ENCODE measurements at places on chromosomes 2 and 18.

- DNase-seq: no peak
- H3K27ac ChIP-seq: no peak overlapping the region
- no peak overlapping the region for H3K4me3 ChIP-seq
- peaks cover 10% of the 10 kb centered on the region for H3K27me3 ChIP-seq
- peaks cover 5% of the 10 kb centered on the region for H3K4me1 ChIP-seq
Observed at GRCh38 chr2:31413025-31413424, 1.5 kb downstream of the XDH start.

DNA sequence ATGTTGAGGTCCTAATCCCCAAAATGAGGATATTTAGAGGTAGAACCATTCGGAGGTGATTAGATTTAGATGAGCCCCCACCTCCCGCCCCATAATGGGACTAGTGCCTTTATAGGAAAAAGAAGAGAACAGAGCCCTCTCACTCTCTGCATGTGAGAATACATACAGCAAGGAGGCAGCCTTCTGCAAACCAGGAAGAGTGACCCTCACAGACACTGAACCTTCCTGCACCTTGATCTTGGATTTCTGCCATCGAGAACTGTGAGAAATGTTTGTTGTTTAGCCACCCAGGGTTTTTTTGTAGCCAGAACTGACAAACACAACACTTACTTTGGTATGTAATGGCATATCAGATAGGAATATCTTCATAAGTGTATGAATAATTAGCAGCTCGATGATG lies 83.7 kb downstream of the XIRP2 start:
- no peak overlapping the region for H3K4me3 ChIP-seq
- no peak overlapping the region for H3K27ac ChIP-seq
- H3K36me3 ChIP-seq: no peaks in the 10 kb centered on the region
- H3K27me3 ChIP-seq: no peaks in the 10 kb centered on the region
- no peak for DNase-seq

DNA sequence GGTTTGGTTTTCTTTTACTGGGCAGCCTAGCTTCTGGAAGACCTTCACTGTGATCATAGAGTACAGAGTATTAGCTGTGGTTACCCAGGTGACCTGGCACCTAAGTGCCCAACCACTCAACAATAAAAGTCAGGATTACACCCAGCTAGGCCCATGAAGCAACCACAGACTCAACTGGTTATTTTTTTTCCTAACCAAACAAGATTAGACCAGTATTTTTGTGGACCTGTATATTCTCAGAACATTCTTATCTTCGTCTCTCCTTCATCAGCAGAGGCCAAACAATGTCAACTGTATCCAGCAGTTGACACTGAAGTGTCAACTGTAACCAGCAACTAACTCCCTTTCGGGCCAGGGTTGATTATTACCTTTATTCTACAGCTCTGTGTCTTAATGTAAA lies 289.2 kb upstream of the SLC39A10 start:
- H3K36me3 ChIP-seq: no peaks in the 10 kb centered on the region
- H3K4me1 ChIP-seq: peaks cover 15% of the 10 kb centered on the region
- DNase-seq: no peak

DNA sequence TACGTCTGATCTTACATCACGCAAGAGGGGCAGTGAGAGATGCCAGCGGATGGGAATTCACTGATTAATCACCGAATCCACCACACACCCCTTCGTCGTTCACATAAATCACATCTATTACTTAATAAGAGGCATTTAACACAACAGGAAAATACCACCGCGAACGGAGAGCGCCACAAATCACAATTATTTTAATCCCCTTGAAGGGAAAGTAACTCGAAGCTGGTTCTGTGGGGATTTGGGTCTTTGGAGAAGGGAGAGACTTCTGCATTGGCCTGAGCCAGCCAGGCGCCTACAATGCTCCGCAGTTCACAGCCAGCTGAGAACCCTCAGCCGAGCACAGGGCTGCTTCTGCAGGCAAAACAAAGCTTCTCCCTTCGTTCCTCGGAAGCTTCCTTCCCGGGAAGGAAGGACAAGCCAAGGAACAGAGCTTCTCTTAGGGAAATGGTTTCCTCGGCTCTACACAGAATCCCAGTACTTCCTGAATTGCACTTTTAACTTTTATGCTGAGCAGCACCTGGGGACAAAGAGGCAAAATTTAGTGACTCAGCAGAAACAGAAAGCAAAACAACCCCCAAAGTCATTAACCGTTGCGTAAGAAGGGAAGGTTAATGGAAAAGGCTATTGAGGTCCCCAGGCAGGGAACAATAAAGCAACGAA lies at the start of gene LRP1B:
Gene LRP1B, minus strand, starts transcription at position 7 of the 660 bp plus-strand sequence. CDS start 287 bp downstream, outside the sequence.
- no peak within 1 kb of the TSS for H3K4me3 ChIP-seq
- peaks cover 5% of the 10 kb centered on the region for H3K4me1 ChIP-seq
- no peak for DNase-seq
- peaks cover 33% of the 10 kb centered on the region for H3K27me3 ChIP-seq

- H3K27ac ChIP-seq: peak overlapping the region; percentile 47
- DNase-seq: no peak
- H3K4me1 ChIP-seq: peaks cover 93% of the 10 kb centered on the region
Observed at GRCh38 chr2:84850471-84850870, 30.4 kb downstream of the TRABD2A start.

All from activated naive CD4-positive, alpha-beta T cell treated with anti-CD3 and anti-CD28 coated beads for 36 hours (primary cell).